ENCODE measurements at places on chromosomes 13 and 19. TPM values are rescaled to one million over a fixed set of nuclear protein-coding genes. Genes with fewer than 3 reads are reported as not detected.

- DNase-seq: no peak
Measured at GRCh38 chr19:19342086-19343015, 21.7 kb downstream of the MAU2 start.

The NLRP12 gene
- total RNA-seq: 3.0 TPM

The KIR2DL3 gene
- total RNA-seq: 14.6 TPM

DNA sequence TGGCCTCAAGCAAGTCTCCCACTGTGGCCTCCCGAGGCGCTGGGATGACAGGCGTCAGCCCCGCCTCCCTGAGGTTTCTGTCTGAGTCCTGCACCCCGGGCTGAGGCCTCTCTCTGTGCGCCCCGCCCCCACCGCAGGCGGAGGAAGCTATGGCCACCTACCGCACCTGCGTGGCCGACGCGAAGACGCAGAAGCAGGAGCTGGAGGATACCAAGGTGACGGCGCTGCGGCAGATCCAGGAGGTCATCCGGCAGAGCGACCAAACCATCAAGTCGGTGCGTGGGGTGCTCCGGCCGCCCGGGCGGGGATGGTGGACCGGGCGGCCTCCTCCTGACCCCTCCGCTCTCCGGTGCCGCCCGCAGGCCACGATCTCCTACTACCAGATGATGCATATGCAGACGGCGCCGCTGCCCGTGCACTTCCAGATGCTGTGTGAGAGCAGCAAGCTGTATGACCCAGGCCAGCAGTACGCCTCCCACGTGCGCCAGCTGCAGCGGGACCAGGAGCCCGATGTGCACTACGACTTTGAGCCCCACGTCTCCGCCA lies 12.7 kb downstream of the ARHGAP45 start:
- DNase-seq: no peak

The GGN gene
- not detected for total RNA-seq

GRCh38 chr19:56504581-56504980 lies 3.1 kb upstream of the ZNF471 start:
- no peak for DNase-seq

- no peak for DNase-seq
Measured at GRCh38 chr13:78596736-78597601, 6.4 kb downstream of the POU4F1 start.

The CALR gene
- total RNA-seq: 1,513 TPM

DNA sequence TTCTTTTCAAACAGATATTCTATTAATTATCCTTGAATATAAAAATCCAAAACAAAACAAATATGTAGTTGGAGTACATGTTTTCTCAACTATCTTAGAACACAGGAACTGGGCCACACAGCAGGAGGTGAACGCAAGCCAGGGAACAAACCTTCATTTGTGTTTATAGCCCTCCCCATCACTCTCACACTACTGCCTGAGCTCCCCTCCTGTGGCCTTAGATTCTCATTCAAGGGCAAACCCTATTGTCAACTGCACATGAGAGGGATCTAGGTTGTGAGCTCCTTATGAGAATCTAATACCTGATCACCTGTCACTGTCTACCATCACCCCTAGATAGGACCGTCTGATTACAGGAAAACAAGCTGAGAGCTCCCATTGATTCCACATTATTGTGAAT lies 427.1 kb upstream of the PRR20A start:
- no peak for DNase-seq

DNA sequence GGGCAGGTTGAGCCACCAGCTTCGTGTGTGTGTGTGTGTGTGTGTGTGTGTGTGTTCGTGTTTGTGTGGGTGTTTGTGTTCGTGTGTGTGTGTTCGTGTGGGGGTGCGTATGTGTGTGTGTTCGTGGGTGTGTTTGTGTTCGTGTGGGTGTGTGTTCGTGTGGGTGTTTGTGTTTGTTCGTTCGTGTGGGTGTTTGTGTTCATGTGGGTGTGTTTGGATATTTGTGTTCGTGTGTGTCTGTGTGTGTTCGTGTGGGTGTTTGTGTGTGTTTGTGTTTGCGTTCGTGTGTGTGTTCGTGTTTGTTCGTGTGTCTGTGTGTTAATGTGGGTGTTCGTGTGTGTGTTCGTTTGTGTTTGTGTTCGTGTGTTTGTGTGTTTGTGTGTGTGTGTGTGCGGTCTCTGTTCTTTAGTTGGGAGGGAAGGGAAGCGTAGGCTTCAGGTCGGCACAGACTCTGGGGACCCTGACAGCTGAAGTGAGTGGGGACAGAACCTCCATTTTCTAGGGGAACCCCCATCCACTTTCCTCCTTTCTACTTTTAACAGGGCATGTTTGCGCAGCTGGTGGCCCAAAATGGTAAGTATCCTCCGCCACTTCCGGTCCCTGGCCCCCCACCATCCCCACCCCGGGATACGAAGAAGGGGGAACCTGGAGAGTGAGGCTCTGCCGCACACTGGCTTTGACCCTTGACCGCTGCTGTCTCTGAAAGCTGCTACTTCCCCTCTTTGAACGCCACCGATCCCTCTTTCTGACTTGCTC lies 1.6 kb downstream of the TNFSF9 start:
- no peak for DNase-seq

- DNase-seq: no peak
Measured at GRCh38 chr13:76696370-76696769, 189.8 kb downstream of the KCTD12 start.

The ELL gene
- total RNA-seq: 52.3 TPM

- DNase-seq: peak; percentile 73
Measured at GRCh38 chr19:46537136-46538097, 41.8 kb upstream of the PNMA8B start.

The PCP2 gene
- total RNA-seq: 1.5 TPM

- peak; percentile 0 for DNase-seq
Measured at GRCh38 chr19:42468273-42468796, 25.6 kb upstream of the CXCL17 start.

- DNase-seq: no peak
Measured at GRCh38 chr19:37905946-37906868, at the start of gene WDR87. TSS of gene WDR87 (minus strand) at chr19:37906594. CDS start at chr19:37898239, 8,355 bp downstream.

DNA sequence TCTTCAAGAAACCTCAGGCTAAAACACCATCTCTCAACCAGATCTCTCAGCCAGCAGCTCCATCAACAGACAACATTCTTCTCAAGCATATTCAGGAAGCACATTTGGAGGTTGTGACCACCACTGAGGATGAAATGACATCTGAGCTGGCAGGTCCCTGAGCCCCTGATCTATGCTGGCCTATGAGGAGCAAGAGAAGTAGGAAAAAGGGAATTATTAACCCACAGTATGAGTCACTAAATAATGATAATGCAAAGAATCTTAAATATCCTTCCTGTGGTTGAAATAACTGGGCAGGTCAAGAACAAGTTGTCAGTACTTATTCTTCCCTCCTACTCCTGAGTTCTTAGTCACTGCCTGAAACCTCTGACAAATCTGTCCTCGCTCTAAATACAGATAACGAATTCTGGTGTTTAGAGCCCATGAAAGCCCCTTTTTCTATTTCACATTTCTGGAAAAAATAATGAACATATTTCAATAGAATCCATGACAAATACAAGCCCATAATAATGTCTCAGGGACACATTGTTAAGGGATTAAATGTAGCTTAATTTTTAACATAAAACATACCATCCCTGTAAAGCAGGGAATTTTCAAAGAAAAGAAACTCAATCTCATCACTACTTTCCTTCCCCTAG lies 225.8 kb upstream of the IRS2 start:
- no peak for DNase-seq
